ENCODE measurements at places on chromosomes 4 and X.

DNA sequence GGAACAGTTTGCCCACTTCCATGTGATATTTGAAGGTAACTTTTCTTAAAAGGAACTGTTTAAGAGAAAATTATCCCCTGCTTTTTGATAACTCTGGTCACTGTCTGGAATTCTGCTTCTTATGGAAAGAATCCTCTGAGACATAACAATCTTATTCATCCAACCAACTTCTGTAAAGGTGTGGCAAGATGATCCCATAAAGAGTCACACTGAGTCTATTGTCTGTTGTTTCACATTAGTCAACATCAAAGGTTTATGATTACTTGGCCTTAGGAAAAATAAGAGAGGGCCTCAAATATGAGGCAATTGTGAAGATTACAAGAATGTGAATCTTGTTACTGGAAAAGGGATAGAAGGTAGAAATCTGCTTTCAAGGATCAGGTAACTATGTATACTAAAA is 88.0 kb upstream of the MAGEB18 start:
- DNase-seq, result no peak

DNA sequence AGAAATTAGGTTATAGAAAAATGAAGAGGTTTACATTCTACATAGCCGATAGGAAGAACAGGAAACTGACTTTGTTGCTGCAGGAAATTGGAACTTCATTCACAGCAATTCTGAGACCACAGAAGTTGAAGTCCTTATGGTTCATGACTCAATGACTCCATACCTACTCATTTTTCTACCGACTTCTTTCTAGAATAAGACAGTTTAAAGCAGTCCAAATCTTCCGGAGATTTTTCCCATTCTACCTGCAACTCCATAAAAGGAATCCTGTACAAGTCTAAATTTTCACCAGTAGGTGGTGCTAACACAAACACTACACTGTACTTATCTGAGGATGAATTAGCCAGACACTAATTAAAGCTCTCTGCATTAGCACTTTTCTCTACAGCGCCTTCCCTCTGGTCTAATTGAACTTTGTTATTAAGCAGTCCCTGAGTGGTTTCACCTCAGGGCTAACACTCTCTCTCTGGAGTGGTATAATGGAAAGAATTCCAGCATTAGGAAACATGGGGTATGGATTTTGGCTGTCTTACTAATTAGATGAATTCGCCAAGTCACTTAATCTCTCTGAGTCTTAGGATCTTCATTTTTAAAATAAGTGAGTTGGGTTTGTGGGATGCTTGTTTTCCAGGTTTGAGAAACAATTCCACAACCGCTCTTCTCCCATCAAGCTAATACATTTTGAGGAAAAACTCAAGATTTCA is 167.9 kb downstream of the SMIM20 start:
- DNase-seq, result peak; percentile 78

GRCh38 chrX:74286950-74287740 is 16.8 kb upstream of the ZCCHC13 start:
- no peak for DNase-seq

- DNase-seq, result no peak
Observed at GRCh38 chr4:85200106-85200505, 233.6 kb upstream of the WDFY3 start.

DNA sequence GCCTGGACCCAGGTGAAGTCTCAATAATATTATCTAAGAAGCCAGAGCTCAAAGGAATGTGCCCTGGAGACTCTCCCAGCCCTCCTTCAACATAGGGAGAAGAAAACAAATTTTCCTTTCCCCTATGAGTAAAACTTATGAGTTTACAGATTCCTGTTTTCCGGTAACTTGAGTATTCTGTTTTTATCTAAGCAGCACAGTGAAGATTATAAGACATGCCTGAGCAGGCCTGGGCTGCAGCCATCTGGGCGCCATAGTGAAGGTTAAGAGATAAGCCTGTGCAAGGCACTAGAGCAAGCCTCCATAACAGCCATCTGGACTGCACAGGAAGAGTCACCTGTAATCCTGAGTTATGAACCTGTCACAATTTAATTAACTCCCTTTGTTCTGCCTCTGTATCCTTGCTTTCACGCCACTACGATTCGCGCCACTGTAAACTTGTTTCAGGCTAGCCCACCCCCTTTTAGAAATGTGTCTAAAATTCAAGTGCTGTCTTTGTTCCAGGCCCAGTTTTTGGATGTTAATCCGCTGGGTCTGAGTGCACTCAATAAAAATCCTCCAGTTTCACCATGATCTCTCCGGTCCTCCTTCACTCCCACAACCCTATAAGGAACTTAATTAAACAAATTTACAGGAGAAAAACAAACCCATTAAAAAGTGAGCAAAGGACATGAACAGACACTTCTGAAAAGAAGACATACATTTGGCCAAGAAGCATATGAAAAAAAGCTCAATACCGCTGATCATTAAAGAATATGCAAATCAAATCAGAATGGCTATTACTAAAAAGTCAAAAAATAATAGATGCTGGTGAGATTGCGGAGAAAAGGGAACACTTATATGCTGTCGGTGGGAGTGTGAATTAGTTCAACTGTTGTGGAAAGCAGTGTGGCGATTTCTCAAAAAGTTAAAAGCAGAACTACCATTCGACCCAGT is 189.5 kb downstream of the APBB2 start:
- DNase-seq, result peak; percentile 40

- no peak for DNase-seq
Observed at GRCh38 chr4:158801066-158801465, 32.2 kb downstream of the FNIP2 start.

GRCh38 chrX:132776486-132777210 is 181.8 kb downstream of the HS6ST2 start:
- DNase-seq, result peak; percentile 6

DNA sequence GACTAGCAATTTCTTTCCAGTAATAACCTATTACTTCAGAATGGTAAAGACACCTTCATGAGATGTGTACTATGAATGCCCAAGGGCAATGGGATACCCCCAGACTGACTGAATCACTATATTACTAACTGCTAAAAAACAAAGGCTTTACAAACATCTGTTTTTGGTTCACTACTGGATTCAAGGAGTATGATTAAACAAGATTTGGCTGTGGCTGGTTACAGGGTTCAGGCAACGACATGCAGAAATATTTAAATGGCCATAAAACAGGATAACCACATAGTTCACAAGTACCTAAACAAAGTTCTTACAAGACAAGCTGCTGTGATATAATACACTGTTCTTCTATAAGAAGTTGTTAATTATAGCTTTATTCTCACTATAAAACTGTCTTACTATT is 128.2 kb downstream of the FRYL start:
- no peak for DNase-seq

DNA sequence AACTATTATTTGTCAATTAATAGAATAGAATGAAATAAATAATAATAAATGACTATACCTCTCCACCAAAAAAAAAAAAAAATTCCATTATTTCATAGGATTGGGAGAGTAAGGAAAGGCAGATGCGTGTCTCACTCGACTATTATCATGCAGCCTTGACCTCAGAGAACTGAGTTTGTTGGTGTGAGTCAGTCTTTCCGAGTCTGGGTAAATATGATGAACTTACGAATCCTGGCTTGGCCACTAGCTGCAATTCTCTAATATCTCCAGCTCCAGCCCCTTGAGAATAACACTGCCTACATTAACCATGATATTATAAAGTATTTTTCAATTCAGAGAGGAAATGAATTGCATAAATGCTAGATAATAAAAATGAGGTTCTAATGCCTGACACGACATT is 46.6 kb upstream of the DHX15 start:
- no peak for DNase-seq

GRCh38 chrX:149987613-149988012 is 49.3 kb upstream of the EOLA2 start:
- DNase-seq, result no peak

GRCh38 chrX:150506486-150506885 is 61.9 kb upstream of the MTM1 start:
- no peak for DNase-seq

DNA sequence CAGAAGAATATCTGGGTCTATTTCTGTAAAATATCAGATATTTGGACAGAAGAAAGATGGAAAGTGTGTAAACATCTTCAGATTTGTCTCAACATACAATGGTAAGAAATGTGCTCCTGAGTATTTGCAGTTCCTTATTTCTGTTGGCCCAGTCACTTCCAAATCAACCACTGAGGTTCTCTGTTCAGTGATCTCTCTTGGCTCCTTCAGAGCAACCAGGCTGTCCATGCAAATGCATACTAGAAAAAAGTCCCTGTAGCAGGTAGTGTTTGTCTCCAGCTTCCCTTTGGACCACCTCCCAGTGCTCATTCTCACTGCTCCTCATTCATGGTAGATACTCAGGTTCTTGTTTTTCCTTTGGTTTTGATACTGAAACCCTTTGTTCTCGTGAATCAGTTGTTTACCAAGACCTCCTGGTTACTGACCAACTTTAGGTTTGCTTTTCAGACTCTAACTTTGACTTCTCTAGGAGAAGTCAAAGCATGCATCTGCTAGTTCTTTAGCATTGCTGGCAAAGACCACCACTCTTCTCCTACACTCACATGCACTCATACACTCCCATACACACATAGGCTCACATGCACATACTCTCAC is 28.8 kb downstream of the ASIC5 start:
- no peak for DNase-seq

GRCh38 chr4:30769093-30769492 is 48.9 kb downstream of the PCDH7 start:
- no peak for DNase-seq

DNA sequence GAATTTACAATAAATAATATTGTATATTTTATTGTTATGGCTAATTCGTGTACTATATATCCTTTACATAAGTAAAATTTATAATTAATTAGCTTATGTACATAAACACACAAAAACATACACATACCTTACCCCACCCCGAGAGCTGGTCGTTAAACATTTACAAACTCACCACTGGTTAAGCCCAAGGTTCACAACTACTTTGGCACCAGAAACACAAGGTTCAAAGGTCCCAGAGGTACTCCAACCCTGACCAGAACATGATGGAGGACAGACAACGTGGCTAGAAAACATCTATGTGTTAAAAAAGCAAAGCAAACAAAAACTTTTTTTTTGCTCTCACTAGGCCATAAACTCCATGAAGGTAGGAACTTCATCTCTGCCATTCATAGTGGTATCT is 37.7 kb downstream of the SLC25A5 start:
- no peak for DNase-seq

DNA sequence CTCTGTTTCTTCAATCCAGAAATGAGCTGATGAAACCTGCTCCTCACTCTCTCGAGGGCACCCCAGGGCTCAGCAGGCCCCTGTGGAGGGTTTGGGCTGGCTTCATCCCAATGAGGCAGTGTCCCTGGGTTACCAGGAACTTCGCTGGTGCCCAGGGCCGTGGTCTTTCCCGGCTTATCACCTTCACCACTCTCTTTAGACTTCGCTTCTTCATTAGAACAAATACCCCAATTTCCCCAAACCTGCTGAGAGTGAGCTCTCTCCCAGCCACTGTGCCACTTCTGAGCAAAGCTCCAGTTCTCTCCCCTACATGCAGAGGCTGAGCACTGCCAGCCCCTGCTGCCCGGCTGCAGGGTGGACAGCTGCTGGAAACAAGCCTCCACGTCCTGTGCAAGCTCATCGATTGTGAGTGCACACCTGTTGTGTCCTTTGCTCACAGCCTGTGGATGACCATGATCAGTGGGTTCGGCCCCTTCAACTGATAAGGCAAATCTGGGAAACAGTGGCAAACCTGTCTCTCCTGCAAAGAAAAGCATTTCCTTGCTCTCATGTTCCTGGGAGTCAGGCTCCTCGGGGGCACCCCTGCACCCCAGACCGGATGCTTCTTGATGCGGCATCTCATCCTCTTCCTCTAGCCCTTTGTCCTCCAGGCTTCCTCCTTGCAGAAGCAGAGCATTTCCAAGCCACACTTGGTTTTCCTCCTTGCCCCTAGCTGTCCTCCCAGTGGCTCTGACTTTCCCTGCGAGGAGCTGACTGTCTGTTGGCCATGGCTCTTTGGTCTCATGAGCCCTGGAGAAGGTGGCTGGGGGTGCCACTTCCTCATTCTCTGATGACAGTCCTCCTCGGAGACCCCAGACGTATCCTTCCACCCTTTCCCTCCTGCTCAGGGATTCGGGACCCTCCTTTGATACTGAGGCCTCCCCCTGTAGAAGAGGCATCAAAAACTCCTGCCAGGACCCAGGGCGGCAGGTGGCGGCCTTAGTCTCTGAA is 28.7 kb downstream of the C4orf50 start:
- DNase-seq, result no peak

- peak; percentile 56 for DNase-seq
Observed at GRCh38 chr4:98261405-98262291, 464 bp downstream of the RAP1GDS1 start.

- DNase-seq, result no peak
Observed at GRCh38 chr4:96708766-96709165, 868.9 kb downstream of the PDHA2 start.

GRCh38 chr4:70958681-70959080 is 34.8 kb upstream of the DCK start:
- no peak for DNase-seq

GRCh38 chr4:116066711-116067245 is 953.4 kb upstream of the NDST4 start:
- peak; percentile 3 for DNase-seq

- DNase-seq, result no peak
Observed at GRCh38 chrX:75546724-75547511, 24.1 kb upstream of the ZDHHC15 start.

DNA sequence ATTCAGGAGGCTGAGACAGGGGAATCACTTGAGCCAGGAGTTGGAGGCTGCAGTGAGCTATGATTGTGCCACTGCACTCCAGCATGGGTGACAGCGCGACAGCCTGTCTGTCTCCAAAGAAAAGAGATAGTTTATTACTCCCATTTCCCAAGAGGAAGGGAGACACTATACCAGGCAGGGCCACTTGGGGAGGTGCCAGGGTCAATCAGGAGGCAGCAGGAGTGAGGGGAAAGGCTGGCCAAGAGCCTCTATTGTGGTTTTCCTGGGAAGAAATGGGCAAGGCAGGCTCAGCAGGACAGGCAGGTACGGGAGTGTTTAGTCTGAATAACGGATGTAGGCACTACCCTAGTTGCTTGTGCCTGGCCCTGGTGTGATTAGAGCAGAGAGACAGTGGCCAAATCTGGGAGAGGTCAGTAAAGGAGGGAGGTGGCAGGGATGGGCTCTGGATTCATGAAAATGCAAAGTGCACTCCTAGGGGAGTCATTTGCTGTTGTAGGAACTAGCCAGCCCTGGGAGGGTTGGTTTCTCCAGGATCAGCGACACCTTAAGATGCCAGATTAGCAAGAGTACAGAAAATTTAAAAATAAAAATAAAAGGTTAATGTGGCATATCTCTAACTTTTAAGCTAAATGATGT is 20.2 kb upstream of the CDKN2AIP start:
- DNase-seq, result no peak

DNA sequence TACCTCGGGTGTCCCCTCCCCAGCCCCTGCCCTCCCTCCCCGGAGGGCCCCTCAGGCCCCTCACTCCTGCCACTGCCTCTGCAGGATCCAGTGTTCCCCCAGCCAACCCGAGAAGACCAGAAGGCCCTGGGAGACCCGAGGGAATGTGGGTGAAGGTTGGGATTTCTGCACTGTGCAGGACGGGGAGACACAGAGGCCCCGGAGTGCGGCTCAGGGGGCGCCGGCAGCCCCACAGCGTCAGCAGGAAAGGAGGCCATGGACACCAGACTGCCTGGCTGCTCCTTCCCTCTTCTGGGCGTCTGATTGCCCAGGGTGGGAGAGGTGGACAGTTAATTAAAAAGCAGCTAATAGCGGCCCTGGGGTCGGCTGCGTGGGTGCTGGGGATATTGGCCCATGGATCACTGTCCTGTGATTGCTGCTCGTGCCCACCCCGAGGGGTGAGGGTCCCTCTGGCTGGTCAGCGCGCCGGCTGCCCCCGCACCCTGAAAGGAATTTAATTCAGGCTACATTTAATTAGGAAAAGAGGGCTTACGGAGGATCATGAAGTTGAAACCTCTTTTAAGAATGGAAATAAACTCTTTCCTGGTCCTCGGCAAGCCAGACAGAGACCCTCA is 57.8 kb upstream of the NKX1-1 start:
- no peak for DNase-seq

- no peak for DNase-seq
Observed at GRCh38 chrX:33307911-33308354, 96.6 kb upstream of the DMD start.

Measured in NB4 (cell line).